ENCODE measurements at places on chromosomes 11 and 22.

- no peak for DNase-seq
These were observed 92.8 kb upstream of the LINC01488 start for GRCh38 chr11:69388661-69389060.

DNA sequence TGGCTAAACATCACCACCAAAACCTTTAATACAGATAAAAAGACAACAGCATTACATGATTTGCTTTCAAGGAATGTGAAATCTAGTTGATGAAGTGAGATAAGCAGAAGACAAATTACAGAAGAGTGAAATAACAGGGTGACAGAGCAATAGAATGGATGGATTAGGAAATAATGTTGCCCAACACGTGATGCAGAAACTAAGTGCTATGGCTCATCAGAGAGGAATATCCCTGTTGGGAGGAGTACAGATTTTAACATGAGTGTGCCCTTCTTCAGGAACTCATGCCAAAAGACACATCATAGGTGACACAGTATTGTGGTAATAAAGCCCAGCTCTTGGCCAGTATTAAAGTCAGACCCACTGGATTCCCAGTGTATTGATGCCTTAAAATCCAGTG is 176.6 kb upstream of the RAG2 start:
- DNase-seq, result no peak

GRCh38 chr22:32655068-32655467 is 146.4 kb upstream of the TIMP3 start:
- no peak for DNase-seq

DNA sequence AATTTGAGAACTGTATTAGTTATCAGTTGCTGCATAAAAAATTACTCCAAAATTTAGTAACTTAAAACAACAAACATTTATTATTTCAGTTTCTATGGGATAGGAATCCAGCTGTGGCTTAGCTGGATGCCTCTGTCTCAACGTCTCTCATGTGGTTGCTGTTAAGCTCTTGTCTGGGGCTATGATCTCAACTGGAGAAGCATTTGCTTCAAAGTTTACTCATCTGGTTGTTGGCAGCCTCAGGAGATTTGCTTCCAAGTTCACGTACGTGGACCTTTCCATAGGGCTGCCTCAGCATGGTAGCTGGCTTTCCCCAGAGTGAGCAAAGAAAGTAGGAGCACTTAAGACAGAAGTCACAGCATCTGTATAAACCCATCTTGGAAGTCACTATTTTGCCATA is 144.9 kb upstream of the SESN3 start:
- DNase-seq, result no peak

GRCh38 chr22:47367993-47368945 is 605.8 kb downstream of the TBC1D22A start:
- no peak for DNase-seq

Data from kidney capillary endothelial cell (primary cell).